Stimulated activated CD4-positive, alpha-beta T cell treated with anti-CD3 and anti-CD28 coated beads, Interleukin-4, amount 100 ng/mL, for 4 hours (primary cell): ENCODE measurements at places on chromosomes 4 and X.
A peak's percentile ranks its signal among the peaks of the same experiment; 100 is the strongest.

GRCh38 chrX:109632906-109633504, 8.0 kb upstream of the KCNE5 start:
- DNase-seq, result no peak

GRCh38 chrX:16606142-16606720, 43.7 kb upstream of the S100G start:
- no peak for DNase-seq

DNA sequence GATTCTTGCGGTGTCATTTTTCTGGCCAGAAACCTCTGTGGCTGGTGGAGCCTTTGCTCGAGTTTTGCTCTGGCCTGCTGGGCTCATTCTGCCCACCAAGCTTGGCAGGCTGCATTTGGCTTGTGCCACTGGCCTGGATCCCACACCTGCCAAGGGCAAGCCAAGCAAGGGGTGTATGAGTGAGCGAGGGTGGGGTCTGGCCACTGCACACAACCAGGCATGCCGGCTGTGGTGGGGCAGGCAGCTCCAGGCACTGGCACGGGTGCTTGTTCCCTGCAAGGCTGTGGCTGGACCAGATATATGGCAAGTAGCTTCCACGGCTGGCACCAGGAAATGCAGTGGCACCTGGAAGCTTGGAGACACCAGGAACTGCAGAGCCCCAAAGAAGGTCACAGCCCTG, 68.6 kb upstream of the PPP3CA start:
- no peak for DNase-seq

DNA sequence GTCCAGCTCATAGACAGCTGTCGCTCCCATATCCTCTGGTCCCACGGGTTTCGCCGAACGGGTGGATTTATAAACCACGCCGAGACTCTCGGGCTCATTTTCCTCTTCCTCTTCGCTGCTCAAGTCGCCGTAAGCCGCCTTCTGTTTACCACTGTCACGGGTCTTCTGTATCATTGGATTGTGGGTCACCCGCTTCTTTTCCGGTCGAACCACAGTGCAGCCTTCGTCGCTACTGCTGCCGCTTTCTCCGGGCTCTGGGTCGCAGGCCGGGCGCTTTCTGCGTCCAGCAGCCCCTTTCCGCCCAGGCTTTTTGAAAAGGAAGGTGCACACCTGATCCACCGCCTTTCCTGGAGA, 311 bp downstream of the RNF113A start:
- DNase-seq, result no peak

DNA sequence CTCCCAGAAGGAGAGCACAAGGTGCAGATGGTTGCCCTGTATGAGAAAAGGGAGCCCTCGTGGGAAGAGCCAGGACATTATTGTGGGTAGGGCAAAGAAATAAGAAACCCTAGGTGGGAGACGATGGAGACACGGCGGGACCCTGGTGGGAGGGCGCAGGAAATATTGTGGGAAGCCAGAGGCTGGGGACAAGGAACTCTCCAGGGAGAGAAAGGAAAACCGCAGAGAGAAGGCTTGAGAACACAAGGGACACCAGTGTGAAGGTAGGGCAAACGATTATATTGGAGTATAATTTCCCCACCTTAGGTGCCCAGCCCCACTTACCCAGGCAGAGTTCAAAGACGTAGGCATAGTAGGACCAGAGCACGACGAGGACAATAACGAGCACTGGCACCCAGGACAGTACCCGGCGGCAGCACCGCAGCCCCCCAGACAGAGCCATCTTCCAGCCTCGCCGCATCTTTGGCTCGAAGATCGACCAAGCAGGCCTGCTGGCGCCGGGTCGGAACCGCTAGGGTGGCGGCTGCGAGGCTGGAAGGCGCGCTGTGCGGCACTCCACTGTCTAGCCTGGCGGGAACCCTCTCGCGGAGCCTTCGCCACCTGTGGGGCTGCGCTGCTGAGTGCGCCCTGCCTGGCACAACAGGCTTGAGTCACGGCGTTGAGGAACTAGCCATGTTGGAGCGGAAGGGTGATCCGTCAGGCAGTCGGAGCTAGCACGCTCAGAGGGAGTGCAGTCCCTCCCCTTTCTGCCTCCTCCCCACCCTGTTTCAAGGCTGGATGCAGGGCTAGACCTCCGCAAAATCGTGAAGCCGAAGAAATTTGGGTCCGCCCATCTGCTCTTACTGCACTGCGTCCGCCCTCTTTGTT, at the start of gene ZDHHC15:
Gene ZDHHC15 (minus strand): TSS at position 473 of the 867 bp plus-strand sequence. CDS start 13 bp downstream, at position 460.
- peak; percentile 40 for DNase-seq

- DNase-seq, result no peak
These were observed 77.0 kb upstream of the C4orf50 start for GRCh38 chr4:6095023-6095752.

- no peak for DNase-seq
These were observed 76.7 kb downstream of the SH3BGRL start for GRCh38 chrX:81278616-81279015.

- no peak for DNase-seq
These were observed 29.8 kb downstream of the DCAF8L2 start for GRCh38 chrX:27619975-27620374.

GRCh38 chr4:20868108-20868507, 167.8 kb downstream of the PACRGL start:
- no peak for DNase-seq

GRCh38 chr4:1641671-1642070, 42.4 kb downstream of the FAM53A start:
- no peak for DNase-seq

GRCh38 chr4:120540625-120541024, 381.9 kb downstream of the PRDM5 start:
- DNase-seq, result no peak

- no peak for DNase-seq
These were observed 450.6 kb upstream of the TENM3 start for GRCh38 chr4:181792641-181793040.

GRCh38 chrX:103343105-103343504, 13.1 kb downstream of the TCEAL7 start:
- peak; percentile 4 for DNase-seq

GRCh38 chr4:24413311-24413784, 171.0 kb downstream of the DHX15 start:
- DNase-seq, result no peak

- no peak for DNase-seq
These were observed 17.4 kb downstream of the RASL11B start for GRCh38 chr4:52879471-52879870.

DNA sequence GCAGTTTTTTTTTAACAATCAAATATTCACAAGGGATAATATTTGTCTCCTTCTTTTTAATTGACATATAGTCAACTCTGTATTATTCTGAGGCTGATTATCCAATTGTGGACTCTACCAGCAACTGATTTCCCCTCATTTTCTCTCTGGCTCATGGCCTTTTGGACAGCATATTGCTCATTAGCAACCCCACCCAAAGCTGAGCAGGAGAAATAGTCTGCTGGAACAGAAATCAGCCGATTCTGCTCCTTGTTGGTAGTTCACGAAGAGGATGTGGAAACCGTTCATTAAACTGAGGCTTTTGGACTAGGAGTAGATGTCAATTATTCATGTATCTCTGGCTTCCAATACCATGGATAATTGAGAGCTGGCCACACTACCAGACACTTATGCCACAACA, 428.4 kb upstream of the INTU start:
- DNase-seq, result no peak

GRCh38 chr4:89284828-89285227, 22.8 kb downstream of the GPRIN3 start:
- DNase-seq, result no peak

DNA sequence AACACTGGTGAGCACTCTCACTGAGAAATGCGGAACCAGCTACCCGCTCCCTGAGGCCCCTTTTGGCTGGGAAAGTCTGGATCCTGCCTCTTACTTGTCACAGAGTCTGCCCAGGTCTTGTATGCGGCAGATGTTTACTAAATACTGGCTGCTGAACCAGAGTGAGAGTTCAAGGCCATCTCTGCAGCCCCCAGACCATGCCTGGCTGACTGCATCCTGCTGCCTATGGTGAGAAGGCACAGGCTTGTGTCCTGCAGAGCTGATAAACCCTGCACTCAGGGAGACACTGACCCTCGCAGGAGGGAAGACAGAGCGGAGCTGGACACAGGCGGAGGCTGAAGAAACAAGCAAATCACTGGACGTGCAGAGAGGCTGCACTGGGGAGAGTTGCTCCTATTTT, 46.5 kb downstream of the JAKMIP1 start:
- no peak for DNase-seq

- no peak for DNase-seq
These were observed 230.1 kb downstream of the OPHN1 start for GRCh38 chrX:68203211-68203610.

DNA sequence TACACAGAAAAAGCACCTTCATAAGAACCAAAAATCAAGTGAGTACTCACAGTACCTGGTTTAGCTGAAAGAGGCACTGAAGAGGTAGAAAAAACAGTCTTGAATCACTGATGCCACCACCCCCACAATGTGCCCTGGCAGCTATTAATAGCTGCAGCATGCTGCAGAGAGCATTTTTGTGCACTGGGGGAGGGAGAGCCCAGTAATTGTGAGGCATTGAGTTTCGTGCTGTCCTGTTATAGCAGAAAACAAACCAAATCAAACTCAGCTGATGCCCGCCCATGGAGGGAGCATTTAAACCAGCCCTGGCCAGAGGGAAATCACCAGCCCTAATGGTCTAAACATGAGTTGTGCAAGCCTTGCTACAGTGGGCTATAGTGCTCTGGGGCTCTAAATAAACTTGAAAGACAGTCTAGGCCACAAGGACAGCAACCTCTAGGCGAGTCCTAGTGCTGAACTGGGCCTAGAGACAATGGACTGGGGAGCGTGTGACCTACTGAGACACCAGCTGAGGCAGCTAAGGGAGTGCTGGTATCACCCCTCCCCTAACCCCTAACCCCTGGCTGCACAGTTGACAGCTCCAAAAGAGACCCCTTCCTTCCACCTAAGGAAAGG, 106.3 kb upstream of the TMLHE start:
- no peak for DNase-seq

GRCh38 chr4:38132107-38132673, 172.0 kb downstream of the PTTG2 start:
- peak; percentile 80 for DNase-seq

DNA sequence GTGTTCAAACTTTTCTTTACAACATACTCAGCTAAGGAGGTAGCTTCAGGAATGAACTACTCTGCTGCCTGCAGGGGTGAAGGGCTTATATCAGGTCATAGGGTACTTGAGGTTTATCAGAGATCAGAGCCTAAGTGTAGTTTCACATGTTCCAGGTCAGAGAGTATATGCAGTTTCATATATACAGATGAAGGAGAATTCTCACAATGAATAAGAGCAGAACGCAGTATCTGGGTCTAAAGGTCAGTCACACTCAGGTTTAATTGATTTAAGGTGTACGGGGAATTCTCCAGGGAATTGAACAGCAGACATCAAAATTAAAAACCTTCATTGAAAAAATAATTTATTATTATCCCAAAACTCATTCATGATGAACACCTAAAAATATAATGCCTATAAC, 700.6 kb downstream of the TECRL start:
- no peak for DNase-seq

- DNase-seq, result no peak
These were observed 1.8 kb downstream of the TTC29 start for GRCh38 chr4:146943691-146944375.

DNA sequence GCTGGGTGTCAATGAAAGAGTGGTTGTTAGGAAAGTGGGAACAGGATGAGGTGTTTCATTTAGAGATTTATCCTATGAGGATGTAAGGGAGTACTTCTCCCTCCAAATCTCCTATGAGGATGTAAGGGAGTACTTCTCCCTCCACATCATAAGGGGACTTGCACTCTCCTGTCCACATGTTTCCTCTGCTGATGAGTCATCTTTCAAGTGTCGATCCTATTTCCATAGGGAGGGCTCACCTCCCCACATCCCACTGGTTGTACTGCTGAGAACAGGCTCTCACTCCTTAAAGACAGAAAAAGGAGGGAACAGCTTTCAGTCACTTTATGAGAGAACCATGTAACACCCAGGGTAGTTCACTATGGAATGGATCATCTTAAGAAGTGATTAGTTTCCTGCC, 65.0 kb downstream of the INPP4B start:
- no peak for DNase-seq

DNA sequence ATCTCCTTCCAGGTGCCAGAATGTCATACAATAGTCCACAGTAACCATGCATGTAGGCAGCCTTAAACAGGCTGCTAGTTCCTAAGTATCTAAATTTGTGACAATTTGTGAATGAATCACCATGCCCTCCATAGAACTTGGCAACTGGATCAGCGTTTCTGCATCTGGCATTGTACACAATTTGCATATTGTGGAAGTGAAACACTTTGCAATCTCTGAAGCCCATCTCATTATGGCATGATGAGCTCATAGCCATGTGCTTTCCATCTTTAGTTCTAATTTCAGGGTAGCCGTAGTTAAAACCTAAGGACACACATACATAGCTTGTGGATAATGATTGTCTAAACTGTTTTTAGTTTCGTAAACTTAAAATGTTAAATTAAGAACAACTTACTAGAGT, 573.6 kb downstream of the PPP4R3C start:
- DNase-seq, result no peak

DNA sequence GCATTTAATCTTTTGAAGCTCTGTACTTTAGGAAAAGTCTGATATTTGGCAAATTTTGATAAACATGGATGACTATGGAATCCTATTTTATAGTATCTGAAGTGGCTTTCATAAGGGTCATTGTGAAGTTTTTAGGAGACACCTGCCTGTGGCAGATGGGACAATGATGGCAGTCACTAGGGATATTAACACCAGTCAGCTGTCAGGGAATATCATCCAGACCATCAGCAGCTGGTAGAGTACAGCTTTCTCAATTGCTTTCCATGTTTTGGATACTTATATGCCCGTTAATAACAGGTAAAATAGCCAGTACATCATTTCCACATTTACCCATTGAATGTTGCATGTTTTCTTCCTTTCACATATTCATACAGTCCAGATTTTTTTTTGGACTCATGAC, 39.1 kb downstream of the NPNT start:
- no peak for DNase-seq

GRCh38 chr4:53748328-53748772, 157.1 kb upstream of the LNX1 start:
- DNase-seq, result no peak

DNA sequence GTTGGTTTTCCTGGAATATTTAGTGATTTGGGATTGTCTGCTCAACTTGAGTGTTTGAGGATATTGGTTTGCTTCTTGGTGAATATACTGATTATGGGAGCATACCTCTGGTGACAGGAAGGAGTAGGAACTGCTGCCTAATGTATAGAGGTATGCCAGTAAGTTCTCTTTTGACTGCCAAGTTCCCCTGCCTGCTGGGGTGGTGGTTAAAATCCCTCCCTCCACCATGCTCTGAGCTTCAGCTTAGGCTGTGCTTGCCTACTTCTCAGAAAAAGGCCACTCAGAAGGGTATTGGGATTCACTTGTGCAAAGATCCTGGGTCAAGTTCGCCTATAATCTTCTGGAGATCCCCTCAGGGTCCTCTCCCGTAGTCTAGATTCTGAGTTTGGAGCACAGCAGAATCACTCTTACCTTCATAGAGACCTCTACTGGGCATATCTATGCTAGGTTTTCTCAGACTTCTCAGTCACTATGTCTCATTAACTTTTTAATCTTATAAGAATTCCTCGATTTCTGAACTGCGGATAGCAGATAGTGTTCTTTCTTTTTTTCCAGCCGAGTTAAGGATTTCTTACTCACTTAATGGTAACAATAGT, 44.7 kb upstream of the DCK start:
- no peak for DNase-seq

GRCh38 chr4:101790521-101791181, at the start of gene BANK1:
BANK1 (plus strand) TSS chr4:101790730; CDS start chr4:101790881, 151 bp downstream.
- peak; percentile 10 for DNase-seq
